ENCODE measurements at places on chromosomes 6 and 20. TPM values are rescaled to one million over a fixed set of nuclear protein-coding genes. Genes with fewer than 3 reads are reported as not detected.
A peak's percentile ranks its signal among the peaks of the same experiment; 100 is the strongest.

- no peak overlapping the region for H3K4me3 ChIP-seq
- H3K36me3 ChIP-seq: no peaks in the 10 kb centered on the region
- H3K27ac ChIP-seq: no peak overlapping the region
- H3K4me1 ChIP-seq: peaks cover 26% of the 10 kb centered on the region
- no peaks in the 10 kb centered on the region for H3K27me3 ChIP-seq
These were observed 6.3 kb upstream of the LOC128125822 start for GRCh38 chr6:63565727-63566596.

- H3K27ac ChIP-seq: no peak overlapping the region
- no peak for DNase-seq
- no peaks in the 10 kb centered on the region for H3K36me3 ChIP-seq
- H3K4me3 ChIP-seq: no peak overlapping the region
- peaks cover 29% of the 10 kb centered on the region for H3K4me1 ChIP-seq
These were observed 78.0 kb downstream of the SLC22A3 start for GRCh38 chr6:160426136-160426535.

- peak; percentile 93 for DNase-seq
- peak overlapping the region; percentile 59 for H3K4me3 ChIP-seq
- H3K36me3 ChIP-seq: no peaks in the 10 kb centered on the region
- no peaks in the 10 kb centered on the region for H3K27me3 ChIP-seq
These were observed 103.6 kb upstream of the KCNK16 start for GRCh38 chr6:39426073-39426456.

DNA sequence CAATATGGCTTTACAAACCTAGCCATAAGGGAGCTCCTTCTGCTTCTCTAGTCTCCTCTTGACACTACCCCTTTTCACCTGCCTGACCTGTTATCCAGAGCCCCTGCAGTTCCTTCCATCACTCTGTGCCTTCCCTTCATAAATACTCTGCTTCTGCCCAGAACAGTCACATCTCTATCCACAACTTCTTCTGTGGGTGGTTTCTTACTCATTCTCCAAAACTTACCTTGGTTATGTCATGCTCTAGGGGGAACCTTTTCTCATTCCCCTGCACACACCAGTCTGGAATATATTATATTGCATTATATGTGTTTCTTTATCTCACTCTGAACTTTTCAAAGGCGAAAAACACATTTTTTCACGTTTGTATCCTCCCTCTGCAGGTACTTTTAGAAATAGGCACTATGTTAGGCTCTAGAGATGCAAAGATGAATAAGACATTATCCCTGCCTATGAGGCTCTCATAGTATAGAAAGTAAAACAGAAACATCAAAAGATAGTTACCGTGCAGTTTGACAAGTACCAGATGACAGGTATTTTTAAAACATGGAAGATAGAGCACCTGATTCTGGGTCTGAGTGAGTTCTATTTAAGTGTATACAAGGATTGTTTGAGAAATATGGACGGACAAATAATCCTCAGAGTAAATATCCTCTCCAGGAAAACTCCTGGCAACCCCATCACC, 51.5 kb downstream of the AIG1 start:
- H3K36me3 ChIP-seq: peaks cover 7% of the 10 kb centered on the region
- peaks cover 11% of the 10 kb centered on the region for H3K4me1 ChIP-seq
- no peak overlapping the region for H3K27ac ChIP-seq
- no peaks in the 10 kb centered on the region for H3K27me3 ChIP-seq
- no peak overlapping the region for H3K4me3 ChIP-seq

DNA sequence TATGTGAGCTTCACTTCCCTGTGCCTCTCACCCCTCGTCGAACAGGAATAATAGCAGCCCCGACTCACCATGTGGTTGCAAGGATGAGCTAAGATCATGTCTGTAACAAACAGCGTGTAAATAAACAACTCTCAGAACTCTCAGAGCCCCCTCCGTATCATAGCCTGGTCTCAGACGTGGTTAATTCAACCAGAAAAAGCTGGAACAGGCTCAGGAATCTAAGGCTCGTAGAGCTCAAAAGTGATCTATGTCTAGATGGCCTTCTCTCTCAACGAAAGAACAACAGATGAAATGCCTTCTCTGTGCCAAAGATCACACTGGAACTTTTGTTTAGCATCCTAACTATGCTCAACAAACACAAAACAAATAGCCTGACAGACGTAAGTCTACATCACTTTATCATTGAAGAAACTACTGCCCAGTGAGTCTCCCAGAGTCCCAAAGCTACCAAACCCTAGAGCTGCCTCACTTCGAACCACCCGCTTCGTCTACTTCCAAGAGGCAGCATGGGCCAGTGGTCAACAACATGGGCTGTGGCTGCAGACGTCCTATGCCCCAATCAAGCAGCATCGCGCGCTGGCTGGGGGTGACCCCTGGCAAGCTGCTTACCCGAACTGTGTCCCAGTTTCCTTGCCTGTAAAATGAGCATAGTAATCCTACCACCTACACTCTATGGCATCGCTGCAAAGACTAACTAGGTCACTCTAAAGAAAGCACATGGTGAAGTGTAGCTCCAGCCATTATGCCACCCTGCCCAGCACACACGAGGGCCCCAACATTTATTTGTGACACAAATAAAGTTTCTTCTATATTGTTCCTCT, 35.1 kb downstream of the NFATC2 start:
- no peak for DNase-seq
- H3K27me3 ChIP-seq: peaks cover 24% of the 10 kb centered on the region
- H3K4me3 ChIP-seq: no peak overlapping the region
- H3K27ac ChIP-seq: no peak overlapping the region

DNA sequence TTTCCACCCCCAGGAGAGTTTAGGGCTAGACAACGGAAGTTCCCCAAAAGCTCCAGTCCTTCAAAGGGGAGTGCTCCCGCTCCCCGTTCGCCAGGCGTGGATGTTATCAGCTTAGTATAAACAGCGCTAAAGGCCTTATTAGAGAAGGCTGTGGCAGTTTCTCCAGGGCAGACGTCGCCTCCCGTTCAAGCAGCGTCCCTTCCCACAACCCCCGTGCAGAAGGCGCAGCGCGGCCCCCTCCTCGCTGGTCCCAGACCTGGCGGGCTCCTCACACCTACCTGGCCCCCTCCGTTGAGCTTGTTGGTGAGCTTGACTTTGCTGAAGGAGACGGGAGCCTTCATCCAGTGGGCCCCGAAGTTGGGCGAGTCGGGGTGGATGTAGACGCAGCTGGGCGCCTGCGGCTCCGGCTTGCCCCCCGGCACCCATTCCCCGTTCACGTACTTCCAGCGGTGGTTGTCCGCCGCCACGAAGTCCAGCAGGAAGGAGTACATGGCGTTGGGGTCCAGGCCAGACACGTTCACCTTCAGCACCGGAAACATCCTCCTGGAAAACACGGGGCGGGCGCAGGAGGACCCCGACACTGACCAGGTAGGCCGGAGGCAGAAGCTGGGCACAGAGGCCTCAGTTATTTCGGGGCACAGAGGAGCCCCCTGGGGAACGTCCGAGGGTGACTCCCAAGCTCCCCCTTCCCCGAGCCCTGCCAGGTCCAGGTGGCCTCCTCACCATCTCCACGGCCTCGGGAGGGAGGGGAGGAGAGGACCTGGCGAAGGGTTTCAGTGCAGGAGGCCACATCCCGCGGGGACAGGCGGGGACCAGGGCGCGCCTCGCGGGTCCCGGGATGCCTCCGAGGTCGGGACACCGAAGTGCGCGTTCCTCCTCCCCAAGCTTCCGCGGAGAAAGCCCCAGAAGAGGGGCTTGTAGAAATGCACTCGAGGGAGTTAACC, 1.1 kb downstream of the TBXT start:
- H3K27ac ChIP-seq: no peak overlapping the region
- peaks cover 33% of the 10 kb centered on the region for H3K27me3 ChIP-seq
- H3K36me3 ChIP-seq: no peaks in the 10 kb centered on the region
- H3K4me1 ChIP-seq: no peaks in the 10 kb centered on the region

DNA sequence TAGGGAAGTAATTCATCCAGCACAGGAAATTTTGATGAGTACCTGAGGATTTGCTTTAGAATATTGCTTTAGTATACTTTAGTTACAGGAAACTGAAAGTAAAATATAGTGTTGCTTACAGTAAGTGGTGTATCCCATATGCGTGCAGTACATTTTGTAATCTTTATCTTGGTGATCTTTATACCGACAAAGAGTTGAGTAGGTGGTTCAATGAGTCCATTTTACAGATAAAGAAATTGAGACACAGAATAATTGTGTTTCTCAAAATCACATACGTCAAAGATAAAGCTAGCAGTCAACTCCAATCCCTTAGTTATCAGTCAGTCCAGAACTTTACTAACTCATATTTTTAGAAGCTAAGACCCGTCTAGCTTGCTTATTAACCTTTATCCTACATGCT, 65.8 kb upstream of the E2F3 start:
- no peaks in the 10 kb centered on the region for H3K4me1 ChIP-seq
- no peaks in the 10 kb centered on the region for H3K27me3 ChIP-seq
- no peak overlapping the region for H3K4me3 ChIP-seq
- H3K36me3 ChIP-seq: peaks cover 6% of the 10 kb centered on the region
- no peak for DNase-seq
- no peak overlapping the region for H3K27ac ChIP-seq

DNA sequence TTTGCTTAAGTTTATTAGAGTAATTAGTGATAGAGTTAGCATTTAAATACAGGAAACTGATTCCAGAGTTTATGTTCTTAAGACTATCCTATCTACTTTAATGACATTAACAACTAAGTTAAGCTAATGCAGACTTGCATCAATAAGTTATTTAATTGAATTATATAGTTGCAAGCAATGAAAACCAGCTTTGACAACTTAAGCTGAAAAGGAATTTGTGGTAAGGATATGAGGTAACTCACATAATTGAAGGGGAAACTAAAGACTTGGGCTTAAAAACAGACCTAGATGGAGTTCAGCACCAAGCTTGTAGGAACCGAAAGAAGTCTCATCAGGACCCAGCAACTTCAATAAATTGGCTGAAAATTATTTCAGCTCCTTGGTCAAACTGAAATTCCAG, 222.3 kb downstream of the IBTK start:
- no peak overlapping the region for H3K27ac ChIP-seq

- no peak overlapping the region for H3K27ac ChIP-seq
- peaks cover 6% of the 10 kb centered on the region for H3K36me3 ChIP-seq
- H3K27me3 ChIP-seq: no peaks in the 10 kb centered on the region
- H3K4me3 ChIP-seq: no peak overlapping the region
- no peak for DNase-seq
These were observed 39.2 kb upstream of the NHSL1 start for GRCh38 chr6:138538390-138539031.

- H3K27ac ChIP-seq: peak overlapping the region; percentile 33
- H3K4me1 ChIP-seq: peaks cover 19% of the 10 kb centered on the region
- no peaks in the 10 kb centered on the region for H3K36me3 ChIP-seq
- no peaks in the 10 kb centered on the region for H3K27me3 ChIP-seq
- no peak overlapping the region for H3K4me3 ChIP-seq
These were observed 236.1 kb downstream of the PACRG start for GRCh38 chr6:162963861-162964260.

GRCh38 chr6:148990403-148990802, 243.6 kb downstream of the UST start:
- H3K36me3 ChIP-seq: peaks cover 6% of the 10 kb centered on the region
- H3K4me3 ChIP-seq: no peak overlapping the region
- no peak for DNase-seq
- no peaks in the 10 kb centered on the region for H3K4me1 ChIP-seq

DNA sequence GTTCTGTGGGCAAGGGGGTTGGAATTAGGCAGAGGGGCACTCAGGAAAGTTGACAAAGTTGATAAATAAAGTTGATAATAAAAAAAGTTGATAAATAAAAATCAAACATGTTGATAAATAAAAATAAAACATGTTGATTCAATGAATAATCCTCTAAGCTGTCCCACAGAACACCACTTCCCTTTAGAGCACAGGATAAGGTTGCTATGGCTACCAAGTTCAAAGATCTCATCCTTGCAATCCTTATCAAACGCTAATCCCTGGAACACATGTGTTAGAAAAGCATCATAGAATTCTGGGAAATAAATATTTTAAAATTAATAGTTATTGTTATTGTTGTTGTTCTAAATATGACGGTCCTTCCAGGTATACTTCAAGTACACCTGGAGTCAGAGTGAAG, 33.9 kb downstream of the MBOAT1 start:
- H3K4me3 ChIP-seq: no peak overlapping the region
- peaks cover 9% of the 10 kb centered on the region for H3K4me1 ChIP-seq
- no peak overlapping the region for H3K27ac ChIP-seq
- no peak for DNase-seq

GRCh38 chr6:85640821-85641220, 1.9 kb downstream of the SYNCRIP start:
- peak overlapping the region; percentile 99 for H3K27ac ChIP-seq
- H3K36me3 ChIP-seq: peaks cover 64% of the 10 kb centered on the region
- H3K27me3 ChIP-seq: no peaks in the 10 kb centered on the region
- peak overlapping the region; percentile 87 for H3K4me3 ChIP-seq
- no peak for DNase-seq

- peak; percentile 18 for DNase-seq
- no peak overlapping the region for H3K27ac ChIP-seq
These were observed 83.4 kb downstream of the NOL4L start for GRCh38 chr20:32501709-32502108.

DNA sequence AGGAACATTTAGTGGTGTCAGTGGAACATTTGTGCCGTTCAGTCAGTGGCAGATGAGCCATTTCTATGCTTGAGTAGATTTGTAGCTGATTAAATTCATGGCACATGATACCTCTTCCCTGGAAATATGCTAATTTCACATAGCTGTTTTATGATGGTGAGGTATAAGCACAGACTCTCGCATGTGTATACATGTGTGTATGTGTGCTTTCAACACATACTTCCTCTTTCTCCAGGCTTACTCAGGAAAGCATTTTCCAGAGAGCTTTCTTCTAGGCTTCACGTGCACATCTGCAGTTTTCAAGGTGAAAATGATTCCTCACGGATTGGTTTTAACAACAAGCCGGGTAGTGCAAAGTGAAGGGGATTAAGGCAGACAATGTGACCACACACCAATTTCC, 396.5 kb downstream of the HDGFL1 start:
- H3K4me3 ChIP-seq: no peak overlapping the region
- no peak for DNase-seq
- H3K4me1 ChIP-seq: no peaks in the 10 kb centered on the region
- no peak overlapping the region for H3K27ac ChIP-seq

PPP1R14C gene
- total RNA-seq: 38.7 TPM

CCN6 gene
- not detected for total RNA-seq

OR2J3 gene
- not detected for total RNA-seq

TPBG gene
- 96.9 TPM for total RNA-seq

LYRM2 gene
- 43.8 TPM for total RNA-seq

ZFP57 gene
- not detected for total RNA-seq

EFCAB8 gene
- not detected for total RNA-seq

COQ3 gene
- 7.7 TPM for total RNA-seq

HLA-DQA1 gene
- not detected for total RNA-seq

AIF1 gene
- total RNA-seq: not detected

LAMA5 gene
- 266 TPM for total RNA-seq

MEI4 gene
- total RNA-seq: not detected

All from MCF 10A (cell line).